Kidney (tissue), 22 donors: ENCODE measurements at places on chromosomes 1 and 21. TPM values are rescaled to one million over a fixed set of nuclear protein-coding genes. Genes with fewer than 3 reads are reported as not detected.

- no peak for DNase-seq
Measured at GRCh38 chr1:94270801-94271203, 33.4 kb upstream of the ARHGAP29 start.

- peak; percentile 57 for DNase-seq
Measured at GRCh38 chr1:114353262-114353661, 157.7 kb downstream of the TRIM33 start.

DNA sequence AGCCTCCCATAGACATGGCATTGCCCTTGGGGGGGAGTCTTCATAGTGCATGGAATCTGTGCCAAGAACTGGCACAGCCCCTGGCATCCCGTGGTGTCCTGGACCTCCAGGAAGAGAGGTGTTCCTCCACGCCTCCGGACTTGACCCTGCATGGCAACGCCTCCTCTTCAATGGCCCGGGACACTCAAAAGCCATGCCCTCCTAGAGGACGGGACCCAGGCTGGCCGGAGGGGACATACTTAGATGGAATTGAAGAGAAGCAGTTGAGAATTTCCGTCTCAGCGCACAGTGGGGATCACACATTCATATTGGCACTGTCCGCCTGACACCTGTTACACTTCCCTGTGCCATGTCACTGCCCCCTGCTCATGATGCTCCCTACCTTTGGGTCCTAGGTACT, 38.4 kb upstream of the TENT5C start:
- no peak for DNase-seq

DNA sequence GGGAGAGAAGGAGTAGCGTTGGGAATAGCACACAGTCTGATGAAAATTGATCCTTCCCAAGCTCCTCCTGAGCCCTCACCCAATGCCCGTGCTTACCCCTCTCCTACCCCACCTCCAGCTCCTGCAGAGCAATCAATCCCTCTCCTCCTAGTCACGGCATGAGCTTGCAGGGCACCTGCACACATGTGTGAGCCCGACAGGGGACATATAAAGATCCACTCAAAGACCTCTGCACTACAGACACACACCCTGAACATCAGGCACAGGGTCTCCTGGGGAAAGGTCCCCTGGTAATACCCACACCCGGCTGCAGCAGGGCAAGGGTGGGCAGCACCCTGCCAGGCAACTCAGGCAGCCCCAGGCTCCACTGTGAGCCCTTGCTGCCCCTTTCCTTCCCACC, 426 bp downstream of the VSIG8 start:
- DNase-seq: no peak

- no peak for DNase-seq
Measured at GRCh38 chr1:30872033-30872947, 36.3 kb downstream of the SDC3 start.

- no peak for DNase-seq
Measured at GRCh38 chr1:204873714-204874113, 3.1 kb downstream of the NFASC start.

The LIPI gene
- polyA plus RNA-seq: not detected

The MXRA8 gene
- polyA plus RNA-seq: 64.7 TPM

The CFAP141 gene
- polyA plus RNA-seq: not detected

The TMEM125 gene
- polyA plus RNA-seq: 22.0 TPM
